ENCODE measurements at places on chromosomes 4 and X. TPM values are rescaled to one million over a fixed set of nuclear protein-coding genes. Genes with fewer than 3 reads are reported as not detected.

DNA sequence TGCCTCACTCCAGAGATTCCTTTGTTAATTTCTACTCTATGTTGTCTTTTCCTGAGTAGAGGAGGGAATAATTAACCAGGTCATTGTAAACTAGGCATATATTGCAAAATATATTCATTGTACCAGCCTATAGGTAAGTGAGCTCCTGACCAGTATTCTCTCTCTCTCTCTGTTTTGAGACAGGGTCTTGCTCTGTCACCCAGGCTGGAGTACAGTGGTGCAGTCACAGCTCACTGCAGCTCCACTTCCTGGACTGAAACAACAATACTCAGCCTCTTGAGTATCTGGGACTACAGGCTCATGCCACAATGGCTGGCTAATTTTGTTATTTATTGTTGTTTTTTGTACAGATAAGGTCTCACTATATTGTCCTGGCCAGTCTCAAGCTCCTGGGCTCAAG lies 198.3 kb downstream of the ARAP2 start:
- H3K27me3 ChIP-seq = no peaks in the 10 kb centered on the region
- H3K27ac ChIP-seq = no peak overlapping the region
- H3K4me1 ChIP-seq = no peaks in the 10 kb centered on the region
- no peak for DNase-seq
- no peak overlapping the region for H3K4me3 ChIP-seq

Gene USP17L17
- not detected for total RNA-seq

Gene CLDN2
- total RNA-seq = 0.61 TPM

Gene NSUN7
- total RNA-seq = 5.7 TPM
